ENCODE measurements at places on chromosomes 13 and 19. TPM values are rescaled to one million over a fixed set of nuclear protein-coding genes. Genes with fewer than 3 reads are reported as not detected.

- H3K27ac ChIP-seq = no peak overlapping the region
- no peaks in the 10 kb centered on the region for H3K36me3 ChIP-seq
- no peaks in the 10 kb centered on the region for H3K4me1 ChIP-seq
- H3K4me3 ChIP-seq = no peak overlapping the region
Observed at GRCh38 chr19:48284896-48285295, 15.0 kb downstream of the ZNF114 start.

The AP1M2 gene
- total RNA-seq = not detected

The SOX1 gene
- not detected for total RNA-seq

The KLK3 gene
- not detected for total RNA-seq

The KLF1 gene
- 0.67 TPM for total RNA-seq
